ENCODE measurements at places on chromosomes 4 and X. TPM values are rescaled to one million over a fixed set of nuclear protein-coding genes. Genes with fewer than 3 reads are reported as not detected.

GRCh38 chr4:116323606-116324005, 761.8 kb downstream of the TRAM1L1 start:
- no peaks in the 10 kb centered on the region for H3K4me1 ChIP-seq
- no peaks in the 10 kb centered on the region for H3K36me3 ChIP-seq
- H3K27ac ChIP-seq = no peak overlapping the region
- no peak overlapping the region for H3K4me3 ChIP-seq
- no peak for DNase-seq
- H3K27me3 ChIP-seq = no peaks in the 10 kb centered on the region

EGFL6 gene
- polyA plus RNA-seq = not detected

- H3K27ac ChIP-seq = no peak overlapping the region
- H3K4me1 ChIP-seq = no peaks in the 10 kb centered on the region
- H3K4me3 ChIP-seq = no peak overlapping the region
Observed at GRCh38 chr4:36274158-36274557, 7.3 kb upstream of the DTHD1 start.

DNA sequence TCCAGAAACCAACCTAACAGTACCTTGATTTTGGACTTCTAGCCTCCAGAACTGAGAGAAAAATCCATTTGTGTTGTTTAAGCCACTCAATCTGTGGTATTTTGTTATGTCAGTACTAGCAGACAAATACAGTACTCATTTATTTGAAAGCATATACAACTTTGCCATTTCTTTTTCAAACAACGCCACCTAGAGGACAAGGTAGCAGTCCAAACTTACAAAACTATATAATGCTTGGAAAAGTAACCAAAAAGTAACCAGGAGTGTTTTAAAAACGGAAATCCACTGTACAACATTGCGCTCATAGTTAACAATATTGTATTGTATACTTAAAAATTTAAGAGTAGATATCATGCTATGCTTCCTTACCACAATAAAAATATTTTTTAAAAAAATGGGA, 37.0 kb upstream of the FGF13 start:
- H3K27ac ChIP-seq = no peak overlapping the region
- H3K4me3 ChIP-seq = no peak overlapping the region
- no peaks in the 10 kb centered on the region for H3K27me3 ChIP-seq
- H3K4me1 ChIP-seq = no peaks in the 10 kb centered on the region
- no peak for DNase-seq

- no peak for DNase-seq
- H3K4me1 ChIP-seq = no peaks in the 10 kb centered on the region
- H3K27ac ChIP-seq = no peak overlapping the region
- no peaks in the 10 kb centered on the region for H3K36me3 ChIP-seq
- H3K27me3 ChIP-seq = no peaks in the 10 kb centered on the region
Observed at GRCh38 chr4:93809773-93810172, 18.8 kb upstream of the ATOH1 start.

GRCh38 chrX:14922437-14922836, 49.2 kb downstream of the MOSPD2 start:
- H3K4me1 ChIP-seq = no peaks in the 10 kb centered on the region
- H3K27ac ChIP-seq = no peak overlapping the region
- H3K27me3 ChIP-seq = no peaks in the 10 kb centered on the region
- H3K36me3 ChIP-seq = peaks cover 3% of the 10 kb centered on the region
- no peak overlapping the region for H3K4me3 ChIP-seq

All from naive thymus-derived CD4-positive, alpha-beta T cell (primary cell).